ENCODE measurements at places on chromosomes 7 and 10. TPM values are rescaled to one million over a fixed set of nuclear protein-coding genes. Genes with fewer than 3 reads are reported as not detected.

FAM241B gene
- total RNA-seq, result 2.5 TPM

IDI2 gene
- total RNA-seq, result 128 TPM

DNA sequence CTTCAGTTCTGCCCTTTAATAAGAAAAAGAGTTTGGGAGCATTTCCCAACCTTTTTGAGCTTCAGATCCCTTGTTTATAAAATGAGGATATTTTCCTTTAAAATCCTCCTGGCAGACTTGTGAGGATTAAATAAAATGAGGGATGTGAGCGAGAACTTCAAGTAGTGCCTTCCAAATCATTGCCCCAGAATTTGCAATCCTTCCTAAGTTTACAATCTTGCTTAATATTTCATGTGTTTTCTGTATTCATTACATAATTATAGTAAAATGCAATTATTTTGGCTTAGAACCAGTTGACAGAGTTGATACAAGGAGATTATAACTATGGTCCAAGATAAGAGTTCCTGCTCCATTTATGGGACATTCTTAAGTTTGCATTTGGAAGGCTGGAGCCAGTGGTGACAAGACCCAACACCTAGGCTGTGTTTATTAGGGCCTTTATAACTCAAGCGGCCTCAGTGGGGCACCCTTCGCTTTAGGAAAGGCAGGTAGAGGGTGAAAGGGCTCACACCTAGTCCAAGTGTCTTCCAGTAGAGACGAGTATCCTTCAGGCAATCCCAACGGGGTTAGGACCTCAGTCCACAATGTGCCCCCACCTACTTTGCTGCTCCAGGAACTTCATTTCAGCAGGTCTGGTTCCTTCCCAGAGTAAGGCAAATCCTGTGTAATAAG lies 317.5 kb downstream of the WDR11 start:
- DNase-seq, result no peak

TMEM236 gene
- total RNA-seq, result 0.98 TPM

RAMP3 gene
- 39.3 TPM for total RNA-seq

DNA sequence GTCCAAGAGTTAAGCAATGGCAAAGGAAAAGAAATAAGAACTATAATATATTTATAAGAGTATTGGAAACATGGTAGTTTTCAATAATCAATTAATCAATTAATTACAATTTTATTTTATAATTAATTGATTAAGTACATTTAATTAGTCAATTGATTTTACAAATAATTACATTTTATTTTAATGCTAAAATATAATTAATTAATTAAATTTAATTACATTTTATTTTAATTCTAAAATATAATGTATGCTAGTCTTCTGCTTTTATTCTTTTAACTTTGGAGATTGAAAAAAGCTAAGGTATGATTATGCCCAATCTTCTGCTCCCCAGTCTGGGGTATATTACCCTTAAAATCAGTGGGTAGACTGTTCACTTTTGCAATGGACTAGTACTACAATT lies 686.8 kb upstream of the LRRTM3 start:
- no peak for DNase-seq

DNA sequence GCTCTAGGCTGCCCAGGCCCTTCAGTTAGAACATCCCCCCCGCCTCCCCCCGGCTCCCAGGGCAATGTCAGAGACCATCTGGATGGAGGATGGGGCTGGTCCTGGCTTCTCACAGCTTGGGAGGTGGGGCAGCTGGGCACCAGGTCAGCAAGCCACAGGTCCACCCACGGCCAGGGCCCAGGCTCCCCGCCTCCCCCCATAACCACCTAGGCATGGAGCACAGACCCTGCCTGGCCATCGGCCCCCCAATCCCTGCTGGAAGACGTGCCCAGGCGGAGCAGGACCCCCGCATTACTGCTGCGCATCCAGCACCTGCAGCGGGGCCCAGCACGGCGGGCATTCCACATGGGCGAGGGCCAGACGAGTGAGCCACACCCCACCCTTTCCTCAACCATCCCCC lies 169.6 kb downstream of the ELFN1 start:
- DNase-seq, result peak; percentile 6

SFTPD gene
- not detected for total RNA-seq

- DNase-seq, result no peak
Measured at GRCh38 chr10:124579011-124579399, 117.4 kb downstream of the LHPP start.

PON3 gene
- total RNA-seq, result not detected

RABGEF1 gene
- total RNA-seq, result 29.7 TPM

DNA sequence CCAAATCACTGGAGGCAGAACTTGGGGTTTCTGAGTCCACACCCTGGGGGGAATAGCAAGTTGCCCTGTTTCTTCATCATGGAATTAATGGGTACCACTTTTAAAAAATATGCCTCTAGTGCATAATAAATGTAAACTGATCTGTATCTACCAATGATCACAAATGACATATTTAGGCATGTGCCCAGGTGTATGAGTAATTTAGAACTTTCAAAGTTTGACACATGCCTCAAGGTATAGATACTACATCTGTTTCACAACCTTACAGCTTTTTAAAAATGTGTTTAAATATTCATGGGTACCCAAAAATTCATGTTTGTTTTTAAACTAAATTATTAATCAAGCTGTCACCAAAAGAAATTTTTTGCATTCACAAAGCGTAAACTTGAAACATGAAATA lies 226.0 kb downstream of the KIAA1217 start:
- DNase-seq, result no peak

GRCh38 chr7:128833148-128833945 lies 3.1 kb downstream of the FLNC start:
- DNase-seq, result peak; percentile 93

DNA sequence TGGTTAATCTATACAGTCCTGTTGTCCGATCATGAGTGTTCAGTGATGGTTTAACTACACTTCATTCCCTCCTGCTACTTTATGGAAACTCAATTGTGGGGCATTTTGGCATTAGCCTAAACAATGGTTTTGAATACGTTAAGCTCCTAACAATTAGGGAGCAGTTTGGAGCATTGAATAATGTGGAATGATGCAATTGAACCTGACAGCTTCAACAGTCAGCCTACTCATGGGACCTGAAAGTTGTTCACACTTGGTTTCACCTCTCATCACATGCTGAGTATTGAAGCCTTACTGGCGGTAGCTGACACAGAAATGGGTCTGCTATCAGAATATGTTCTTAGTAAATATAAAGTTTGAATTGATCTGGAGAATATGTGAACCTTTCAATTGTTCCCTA lies 186.1 kb downstream of the MLLT10 start:
- no peak for DNase-seq

GRCh38 chr7:2417981-2418481 lies 14.6 kb downstream of the CHST12 start:
- no peak for DNase-seq

DNA sequence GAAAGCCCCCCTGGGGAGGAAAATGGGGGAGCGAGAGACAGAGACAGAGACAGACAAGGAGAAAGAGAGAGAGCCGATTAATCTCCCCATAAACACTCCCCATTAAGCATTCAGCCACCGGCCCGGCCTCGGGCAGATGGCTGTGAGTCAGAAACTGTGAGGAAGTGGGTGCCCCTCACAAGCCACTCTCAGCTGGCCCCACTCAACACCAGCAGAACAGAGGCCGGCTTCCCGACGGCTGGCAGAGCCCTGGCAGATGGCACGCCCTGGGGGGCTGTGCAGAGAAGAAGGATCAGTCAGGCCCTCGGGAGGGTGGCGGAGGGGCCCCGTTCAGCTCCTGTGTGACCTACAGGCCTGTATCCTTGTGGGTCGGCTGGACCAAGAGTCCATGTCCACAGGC lies 41.2 kb downstream of the CAMK2B start:
- peak; percentile 0 for DNase-seq

- no peak for DNase-seq
Measured at GRCh38 chr10:61000769-61001730, 57.1 kb upstream of the RHOBTB1 start.

- no peak for DNase-seq
Measured at GRCh38 chr7:105452085-105452484, 63.4 kb upstream of the SRPK2 start.

EPHA1 gene
- not detected for total RNA-seq

- no peak for DNase-seq
Measured at GRCh38 chr7:90262438-90262837, 17.5 kb downstream of the CFAP69 start.

- no peak for DNase-seq
Measured at GRCh38 chr10:18303851-18304801, 163.9 kb downstream of the CACNB2 start.

- no peak for DNase-seq
Measured at GRCh38 chr10:95728526-95728925, 27.4 kb upstream of the ENTPD1 start.

DNA sequence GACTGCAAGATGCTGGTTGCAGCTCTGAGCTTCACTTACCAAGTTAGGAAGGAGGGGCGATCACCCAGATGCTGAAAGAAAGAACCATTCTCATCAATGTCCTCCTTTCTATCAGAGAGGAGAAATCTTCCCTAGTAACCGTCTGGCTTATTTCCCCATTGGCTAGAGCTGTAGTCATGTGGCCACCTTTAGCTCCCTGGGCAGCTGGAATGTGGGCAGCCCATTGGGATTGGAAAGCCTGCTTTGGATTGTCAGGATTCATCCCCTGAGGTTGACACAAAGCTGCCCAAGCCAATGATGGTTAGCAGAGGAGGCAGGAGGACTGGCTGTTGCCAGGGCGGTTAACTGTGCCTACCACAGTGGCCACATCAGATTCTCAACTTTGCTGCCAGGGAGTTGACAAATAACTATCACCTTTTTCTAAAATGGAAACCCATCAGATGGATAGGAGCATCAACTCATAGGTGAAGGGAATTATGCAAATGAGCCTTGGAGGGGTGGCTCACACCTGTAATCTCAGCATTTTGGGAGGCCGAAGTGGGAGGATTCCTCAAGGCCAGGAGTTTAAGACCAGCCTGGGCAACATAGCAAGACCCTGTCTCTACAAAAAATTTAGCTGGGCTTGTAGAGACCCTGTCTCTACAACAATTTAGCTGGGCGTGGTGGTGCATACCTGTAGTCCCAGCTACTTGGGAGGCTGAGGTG lies 206.4 kb upstream of the GALNT17 start:
- DNase-seq, result no peak

DNA sequence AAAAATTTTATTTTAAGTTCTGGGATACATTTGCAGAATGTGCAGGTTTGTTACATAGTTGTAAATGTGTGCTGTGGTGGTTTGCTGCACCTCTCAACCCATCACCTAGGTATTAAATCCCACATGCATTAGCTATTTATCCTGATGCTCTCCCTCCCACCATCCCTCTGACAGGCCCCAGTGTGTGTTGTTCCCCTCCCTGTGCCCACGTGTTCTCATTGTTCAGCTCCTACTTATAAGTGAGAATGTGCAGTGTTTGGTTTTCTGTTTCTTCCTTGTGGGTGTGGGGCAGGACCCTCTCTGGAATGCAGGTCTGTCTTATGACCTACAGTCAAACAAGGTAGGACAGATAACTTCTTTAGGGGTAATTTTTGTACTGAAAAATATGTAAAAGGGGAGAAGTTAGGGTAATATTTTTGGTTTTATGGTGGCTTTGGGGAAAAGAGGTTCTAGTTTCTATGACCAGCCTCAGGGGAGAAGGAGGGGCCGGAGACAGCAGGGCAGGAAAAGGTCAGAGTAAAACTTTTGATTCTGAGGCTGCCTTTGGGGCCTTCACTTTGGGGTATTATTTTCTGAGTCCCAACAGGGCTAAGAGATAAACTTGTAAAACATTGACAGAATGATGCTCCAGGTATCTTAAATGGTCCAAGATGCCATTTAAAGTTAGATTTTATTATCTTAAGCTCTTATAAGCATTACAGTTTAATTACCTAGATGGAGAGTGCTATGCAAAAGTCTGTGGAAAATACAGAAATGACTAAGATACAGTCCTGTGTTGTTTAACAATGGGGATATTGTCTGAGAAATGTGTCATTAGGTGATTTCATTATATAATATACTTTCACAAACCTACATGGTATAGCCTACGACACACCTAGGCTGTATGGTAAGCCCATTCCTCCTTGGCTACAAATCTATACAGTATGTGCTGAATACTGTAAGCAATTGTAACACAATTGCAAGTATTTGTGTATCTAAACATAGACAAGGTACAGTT lies 354.8 kb downstream of the ABCA13 start:
- DNase-seq, result no peak

GRCh38 chr7:3156508-3156907 lies 112.8 kb upstream of the CARD11 start:
- DNase-seq, result no peak

PIK3CG gene
- 0.97 TPM for total RNA-seq

DNA sequence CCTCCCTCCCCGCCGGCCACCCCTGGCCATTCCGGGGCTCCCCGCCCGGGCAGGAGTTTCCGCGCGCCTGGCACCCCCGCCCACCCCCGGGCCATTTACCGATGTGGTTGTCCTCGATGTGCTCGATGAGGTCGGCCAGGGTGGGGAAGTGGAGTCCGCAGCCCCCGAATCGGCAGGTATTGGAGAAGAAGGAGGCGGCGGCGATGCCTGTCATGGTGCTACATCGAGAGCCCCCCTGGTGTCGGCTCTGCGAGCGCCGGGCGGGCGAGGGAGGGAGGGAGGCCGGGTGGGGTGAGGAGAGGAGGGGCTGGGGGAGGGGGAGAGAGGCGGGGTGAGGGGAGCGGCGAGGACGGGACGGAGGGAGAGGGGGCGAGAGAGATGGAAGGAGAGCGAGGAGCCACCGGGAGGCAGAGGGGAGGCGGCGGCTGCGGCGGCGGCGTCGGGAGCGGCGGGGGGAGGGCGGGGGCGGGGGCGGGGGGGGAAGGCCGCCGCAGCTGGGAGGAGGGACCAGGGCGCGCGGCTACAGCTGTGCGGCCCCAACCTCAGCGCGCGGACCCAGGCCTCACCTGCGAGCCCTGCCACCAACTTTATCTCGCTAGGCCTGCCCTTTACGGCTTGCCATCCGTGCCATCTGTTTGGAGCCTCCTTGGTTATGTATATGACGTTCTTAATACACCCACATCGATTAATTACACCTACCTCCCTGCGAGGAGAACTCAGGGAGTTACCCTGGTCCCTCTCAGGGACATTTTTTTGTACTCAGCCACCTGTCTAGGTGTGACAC lies at the start of gene JAZF1:
JAZF1 (minus strand) TSS at position 432 of the 784 bp plus-strand sequence.
- DNase-seq, result peak; percentile 40

- DNase-seq, result no peak
Measured at GRCh38 chr7:4689668-4690067, 7.6 kb downstream of the FOXK1 start.

CFAP46 gene
- total RNA-seq, result 27.9 TPM

GRCh38 chr10:110220398-110220797 lies 13.0 kb downstream of the MXI1 start:
- DNase-seq, result no peak
